ENCODE measurements at places on chromosomes 3 and 15.

GRCh38 chr3:136644212-136644611, 108.0 kb downstream of the STAG1 start:
- no peak for DNase-seq

DNA sequence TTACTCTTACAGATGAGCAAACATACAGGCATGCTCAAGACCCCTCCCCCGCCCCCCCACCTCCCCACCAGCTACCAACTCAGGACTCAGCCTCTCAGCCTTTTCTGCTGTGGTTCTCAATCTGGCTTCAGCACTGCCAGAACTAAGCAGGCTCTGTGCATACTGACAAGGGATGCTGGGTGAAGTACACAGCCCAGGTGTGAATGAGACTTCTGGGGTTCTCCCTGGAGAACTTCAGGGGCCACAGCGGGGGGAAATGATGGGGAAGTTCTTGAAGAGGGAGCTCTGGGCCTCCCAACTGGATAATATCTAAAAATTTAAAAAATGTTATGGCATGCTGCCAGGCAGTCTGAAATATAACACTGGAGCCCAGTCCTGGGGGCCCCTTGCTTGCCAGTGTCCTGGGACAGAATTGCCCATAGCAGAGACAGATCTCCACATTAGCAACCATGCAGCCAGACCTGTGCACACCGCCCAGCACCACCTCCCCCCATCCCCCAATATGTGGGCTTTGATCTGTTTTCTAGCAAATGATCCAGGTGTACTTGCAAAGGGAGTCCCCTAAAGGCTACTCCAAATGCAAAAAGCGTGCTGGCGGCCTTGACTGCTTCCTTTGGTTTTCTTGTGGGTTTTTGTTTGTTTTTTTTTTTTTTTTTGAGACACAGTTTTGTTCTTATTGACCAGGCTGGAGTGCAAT, 41.4 kb downstream of the PGPEP1L start:
- no peak for DNase-seq

GRCh38 chr3:73148206-73148605, 86.7 kb downstream of the EBLN2 start:
- DNase-seq: no peak

DNA sequence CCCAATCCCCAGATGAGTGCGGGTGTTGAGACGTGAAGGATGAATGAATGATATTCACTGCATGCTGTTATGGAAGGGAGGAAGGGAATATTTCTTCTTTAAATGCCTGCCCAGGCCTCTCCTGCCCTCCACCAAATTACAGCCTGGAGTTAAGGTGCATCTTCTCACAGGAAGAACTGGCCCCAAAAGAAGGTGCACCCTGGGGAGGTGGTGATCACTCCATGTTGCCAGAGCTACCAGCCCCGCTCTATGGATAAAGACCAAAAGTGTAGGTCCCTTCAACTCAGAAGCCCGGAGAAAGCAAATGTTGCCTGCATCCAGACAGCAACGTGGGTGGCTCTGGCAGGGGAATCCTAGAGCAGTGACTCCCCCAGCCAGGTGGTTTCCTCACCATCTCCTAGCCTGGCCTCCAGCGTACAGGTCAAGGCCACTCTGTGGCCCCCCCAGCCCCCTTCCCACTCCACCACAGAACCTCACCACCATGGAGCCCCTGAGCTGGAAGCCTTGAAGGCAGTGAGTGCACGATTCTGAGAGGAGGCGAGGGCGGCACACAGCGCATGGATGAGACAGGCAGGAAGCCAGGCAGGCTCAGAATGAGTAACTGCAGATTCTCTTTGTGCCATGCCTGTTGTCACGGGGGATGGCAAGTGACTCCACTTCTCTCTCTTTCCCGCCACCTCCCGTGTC, 3.5 kb upstream of the VIPR1 start:
- DNase-seq: no peak

DNA sequence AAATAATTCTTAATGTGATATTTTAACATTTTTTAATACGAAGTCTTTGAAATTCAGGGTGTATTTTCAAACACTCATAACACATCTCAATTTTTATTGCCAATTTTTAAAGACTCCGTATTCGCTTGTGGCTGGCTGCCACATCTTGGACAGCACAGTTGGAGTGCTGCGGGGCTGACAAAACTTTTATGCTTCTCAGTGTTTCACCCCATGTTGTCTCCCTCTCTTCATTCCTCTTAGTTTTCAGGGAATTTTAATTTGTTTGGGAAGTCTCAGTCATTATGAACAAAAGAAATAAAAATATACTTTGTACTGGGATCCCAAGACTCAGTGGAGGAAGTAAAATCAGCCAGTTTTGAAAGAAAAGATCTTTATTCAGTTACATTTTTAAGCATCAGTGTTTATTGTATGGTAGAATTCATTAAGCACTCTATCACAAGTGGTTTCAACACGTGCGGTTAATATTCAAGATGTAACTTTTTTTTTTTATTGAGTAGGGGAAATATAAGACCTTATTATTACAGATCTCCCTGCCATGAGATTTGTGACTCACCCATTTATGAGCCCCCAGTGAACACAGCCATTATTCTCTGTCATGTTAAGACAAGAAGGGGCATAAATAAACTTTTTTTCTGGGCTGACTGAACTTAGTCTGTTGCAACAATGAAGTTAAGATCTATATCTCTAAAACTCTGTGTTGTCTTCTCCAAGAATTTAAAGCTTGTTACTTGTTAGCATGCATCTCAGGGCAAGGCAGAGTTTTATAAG, 26.8 kb downstream of the KAT2B start:
- no peak for DNase-seq

DNA sequence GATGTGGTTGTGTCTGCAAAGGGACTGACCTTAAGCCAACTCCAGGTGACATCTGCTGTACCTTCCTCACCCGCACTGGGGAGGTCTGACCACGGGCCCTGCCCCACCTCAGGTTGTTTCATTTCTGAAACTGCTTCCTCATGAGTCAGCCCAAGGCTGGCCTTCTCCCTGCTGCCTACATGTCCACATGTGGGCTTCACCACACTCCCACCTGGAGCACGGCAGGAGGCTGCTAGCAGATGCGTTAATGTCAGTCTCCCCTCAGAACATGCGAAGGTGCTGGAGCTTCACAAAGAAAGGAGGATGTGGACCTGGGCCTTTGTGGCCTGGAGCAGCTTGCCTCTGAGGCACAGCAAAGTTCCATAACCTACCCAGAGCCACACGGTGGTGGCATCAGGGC, 69.4 kb upstream of the PLXNA1 start:
- no peak for DNase-seq

DNA sequence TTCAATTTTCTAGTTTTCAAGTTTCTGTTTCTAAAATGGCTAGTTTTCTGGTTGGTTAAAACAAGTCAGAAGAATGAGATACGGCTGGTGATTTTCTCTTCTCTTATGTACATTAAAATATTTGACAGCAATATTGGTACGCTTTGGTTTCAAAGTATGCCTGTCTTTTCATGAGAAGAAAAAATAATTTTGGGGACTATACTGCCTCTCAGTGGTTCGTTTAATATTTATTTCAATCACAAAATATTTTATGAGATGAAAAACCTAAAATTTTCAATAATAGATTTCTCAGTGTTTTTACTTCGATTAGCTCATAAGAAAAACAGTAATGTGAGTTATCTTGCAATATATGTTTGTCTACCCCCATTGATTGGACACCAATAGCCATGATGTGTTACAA, 72.8 kb upstream of the AADACL2 start:
- no peak for DNase-seq

DNA sequence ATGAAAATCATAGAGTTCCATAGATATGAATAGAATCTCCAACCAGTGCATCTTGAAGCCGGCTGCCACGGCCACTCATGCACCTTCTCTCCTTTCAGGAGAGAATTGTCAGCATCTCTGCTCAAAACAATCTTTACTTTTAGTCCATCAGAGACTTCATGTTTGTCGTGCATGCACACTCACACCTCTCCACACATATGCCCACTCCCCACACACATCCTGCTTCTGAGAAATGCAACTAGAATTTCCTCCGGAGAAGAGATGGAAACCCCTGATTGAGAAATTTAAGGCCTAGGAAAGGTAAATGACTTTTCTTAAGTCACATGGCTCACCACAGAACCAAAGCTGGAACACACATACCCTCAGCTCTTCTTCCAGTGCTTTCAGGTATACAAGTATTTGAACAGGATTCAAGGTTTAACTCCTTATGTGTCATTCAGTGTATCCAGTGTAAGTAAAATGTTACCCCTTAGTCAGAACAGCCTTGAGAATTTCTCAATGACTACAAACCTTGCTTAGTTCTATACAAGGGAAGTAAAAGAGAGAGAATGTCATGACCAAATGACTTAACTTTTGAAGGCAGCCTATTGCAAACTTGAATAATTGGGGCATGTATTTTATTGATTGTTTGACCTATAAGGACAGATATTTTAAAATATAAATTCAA, 69.1 kb upstream of the TSEN2 start:
- DNase-seq: no peak

- DNase-seq: no peak
Measured at GRCh38 chr3:149245738-149246451, 24.3 kb upstream of the CP start.

DNA sequence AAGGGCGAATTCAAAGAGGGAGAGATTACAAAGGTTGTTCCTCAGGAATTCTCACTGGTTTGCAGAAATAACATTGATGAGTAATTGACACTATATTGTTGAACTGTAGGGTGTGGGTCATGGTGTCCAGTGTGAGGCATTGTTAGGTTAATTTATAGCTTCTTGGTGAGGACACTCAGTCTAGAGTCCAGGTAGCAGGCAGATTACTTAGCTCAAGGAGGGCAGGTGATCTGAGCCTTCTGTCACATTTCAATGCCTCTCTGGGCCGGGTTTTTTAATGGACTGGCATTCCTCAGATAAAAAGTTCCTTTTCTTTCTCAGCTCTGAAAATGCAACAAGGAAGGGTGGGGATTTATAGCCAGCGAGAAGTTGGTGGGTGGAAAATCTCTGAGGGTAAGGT, 194.2 kb upstream of the PROK2 start:
- DNase-seq: no peak

DNA sequence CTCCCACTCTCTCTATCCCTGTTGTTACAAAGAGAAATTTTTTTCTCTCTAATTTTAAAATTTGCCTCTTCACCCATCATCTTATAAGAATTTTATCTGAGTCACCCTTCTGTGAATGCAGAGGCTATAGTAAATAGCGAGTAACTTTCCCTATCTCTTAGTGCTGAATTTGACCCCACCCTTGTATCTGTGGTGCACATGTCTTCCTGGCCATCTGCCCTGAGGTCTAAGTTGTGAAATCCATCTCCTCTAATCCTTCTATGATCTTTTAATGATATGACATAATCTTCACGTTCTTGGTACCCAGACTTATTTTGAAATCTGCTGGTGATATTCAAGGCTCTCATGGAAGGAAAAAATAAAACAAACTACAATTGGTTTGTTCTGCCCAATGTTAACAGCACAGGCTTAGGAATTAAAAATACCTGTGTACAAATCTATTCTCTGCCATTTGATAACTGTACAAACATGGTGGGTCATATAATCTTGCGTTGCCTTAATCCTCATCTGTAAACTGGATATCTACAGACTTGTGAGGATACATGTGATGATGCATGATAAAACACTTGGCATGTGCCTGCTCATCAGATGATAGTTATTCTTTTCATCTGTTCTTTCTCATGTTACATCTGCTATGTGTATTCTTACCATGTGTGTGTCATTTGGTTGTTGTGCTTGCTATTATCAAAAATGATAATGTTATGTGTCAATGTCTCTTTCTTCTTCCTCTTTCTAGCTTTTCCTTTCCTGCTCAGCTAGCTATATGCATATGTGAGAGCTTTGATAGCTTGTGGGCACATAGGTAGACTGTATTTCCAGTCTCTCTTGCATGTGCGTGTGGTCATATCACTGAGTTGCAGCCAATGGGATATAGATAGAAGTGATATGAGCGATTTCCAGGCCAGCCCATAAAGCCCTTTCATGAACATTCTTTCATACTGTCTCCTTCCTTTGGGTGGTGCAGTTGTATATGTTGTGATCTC, 13.7 kb upstream of the CCR3 start:
- no peak for DNase-seq

GRCh38 chr3:115671761-115672455, 48.6 kb downstream of the GAP43 start:
- no peak for DNase-seq

DNA sequence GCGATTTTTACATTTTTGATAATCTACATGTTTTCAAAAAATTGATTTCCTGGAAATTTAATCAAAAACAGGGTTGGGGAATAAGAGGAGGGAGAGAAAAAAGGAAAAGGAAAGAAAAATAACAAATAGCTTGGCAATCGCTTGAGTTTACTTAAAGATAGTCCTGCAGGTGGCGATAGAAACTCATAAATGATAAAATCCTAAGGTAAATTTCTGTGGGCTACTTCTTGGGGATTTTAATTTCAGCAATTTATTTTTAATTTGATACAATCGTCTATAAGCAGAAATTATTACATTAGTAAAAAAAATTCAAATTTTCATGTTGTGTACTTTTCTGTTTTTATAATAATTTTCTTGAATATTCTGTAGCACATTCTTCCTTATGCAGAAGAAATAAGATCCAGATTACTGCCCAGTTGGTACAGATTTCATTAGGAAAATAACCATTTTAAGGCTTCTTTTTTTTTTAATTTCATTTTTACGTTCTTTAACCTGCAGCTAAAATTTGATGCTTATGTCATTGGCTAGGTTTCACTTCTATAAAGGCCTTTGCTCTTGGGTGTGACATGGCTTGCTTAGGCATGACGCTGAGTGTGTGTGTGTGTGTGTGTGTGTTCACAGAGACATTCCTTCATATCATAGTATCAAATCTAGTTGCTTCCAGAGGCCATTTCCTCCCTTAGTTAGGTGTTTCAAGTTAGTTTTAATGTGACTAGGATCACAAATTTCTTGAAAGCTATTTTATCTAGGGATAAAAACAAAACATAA, 181.8 kb downstream of the MCTP2 start:
- DNase-seq: no peak

DNA sequence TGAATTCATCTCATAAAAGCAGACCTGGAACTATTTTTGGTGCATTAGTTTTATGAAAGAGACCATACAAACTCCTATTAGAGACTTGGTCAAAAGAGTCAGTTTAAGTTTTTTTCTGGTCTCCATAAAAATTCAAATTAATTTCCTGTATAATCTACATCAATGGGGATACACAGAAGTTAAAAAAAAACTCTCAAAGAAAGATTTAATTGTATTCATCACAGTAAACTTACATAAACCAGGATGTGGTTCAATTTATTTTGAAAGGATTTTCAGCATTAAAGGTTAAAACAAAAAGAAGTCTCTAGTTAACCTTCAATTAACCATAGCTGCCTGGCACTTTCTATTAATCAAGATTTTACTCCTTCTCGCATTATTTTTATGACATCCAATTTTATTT, 530.3 kb upstream of the KCNMB2 start:
- no peak for DNase-seq

DNA sequence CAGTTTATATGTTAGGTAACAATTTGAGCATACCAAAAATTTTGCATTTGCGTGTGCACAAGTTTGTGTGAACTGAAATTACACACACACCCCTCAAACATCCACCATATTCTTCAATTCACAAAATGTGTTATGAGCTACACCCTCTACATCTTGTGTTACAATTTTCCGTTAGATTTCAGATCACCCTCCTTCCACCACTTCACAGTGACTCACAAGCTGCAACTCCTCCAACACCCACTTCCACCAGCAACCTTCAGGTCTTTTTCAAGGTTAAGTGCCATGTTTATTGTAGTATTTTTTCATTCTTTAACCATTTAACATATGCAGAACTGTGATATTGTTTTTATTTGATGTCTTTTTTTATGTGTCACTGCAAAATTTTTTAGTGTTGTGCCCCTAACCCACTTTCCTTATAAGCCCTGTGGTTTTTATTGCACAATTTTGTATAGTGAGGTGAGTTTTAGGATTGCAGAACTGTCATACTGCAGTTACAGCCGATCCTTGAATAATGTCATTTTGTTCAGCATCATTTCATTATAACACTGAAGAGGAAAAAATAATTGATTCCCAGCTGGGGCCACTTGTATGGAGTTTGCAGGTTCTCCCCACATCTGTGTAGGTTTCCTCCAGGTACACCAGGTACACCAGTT, 148.9 kb downstream of the PLCL2 start:
- DNase-seq: no peak
